H1 (cell line): ENCODE measurements at places on chromosomes 7 and 10. TPM values are rescaled to one million over a fixed set of nuclear protein-coding genes. Genes with fewer than 3 reads are reported as not detected.

The ADAM8 gene
- 4.4 and 4.6 TPM in 2 replicates for total RNA-seq

The KLF6 gene
- total RNA-seq: 19.5 and 23.0 TPM in 2 replicates

The SUMF2 gene
- 59.2 and 61.9 TPM in 2 replicates for total RNA-seq

The SLIT1 gene
- total RNA-seq: 0.88 and 1.2 TPM in 2 replicates

The ITGB8 gene
- total RNA-seq: 3.6 TPM in 2 replicates

The BRI3 gene
- total RNA-seq: 93.4 and 94.0 TPM in 2 replicates

The FAM221A gene
- total RNA-seq: 20.3 and 21.5 TPM in 2 replicates

The OR2A1 gene
- total RNA-seq: not detected in 2 replicates

The CCL24 gene
- not detected in 2 replicates for total RNA-seq

The RAPGEF5 gene
- total RNA-seq: 22.1 and 22.9 TPM in 2 replicates

The AGAP4 gene
- total RNA-seq: 13.9 and 19.7 TPM in 2 replicates

The CLCN1 gene
- total RNA-seq: 0.33 and 0.41 TPM in 2 replicates

The GHRHR gene
- total RNA-seq: 6.1 and 6.5 TPM in 2 replicates

The GIMAP4 gene
- total RNA-seq: 0.22 TPM in 1 of 2 replicates, not detected in the other

The EPDR1 gene
- total RNA-seq: 5.9 and 6.4 TPM in 2 replicates

The IFIT3 gene
- total RNA-seq: 0.57 and 0.84 TPM in 2 replicates

The ADAMTS14 gene
- total RNA-seq: 2.3 TPM in 2 replicates

The COL13A1 gene
- total RNA-seq: 4.5 and 5.2 TPM in 2 replicates

The MBLAC1 gene
- total RNA-seq: 1.7 TPM in 2 replicates

The LRRC18 gene
- total RNA-seq: not detected in 2 replicates

The TMEM176A gene
- total RNA-seq: 0.90 and 1.3 TPM in 2 replicates

The LIPJ gene
- not detected in 2 replicates for total RNA-seq

The CCDC71L gene
- total RNA-seq: 15.8 and 16.7 TPM in 2 replicates

The CDNF gene
- 0.32 and 0.36 TPM in 2 replicates for total RNA-seq

The ADRA2A gene
- 5.9 and 7.3 TPM in 2 replicates for total RNA-seq

The ADAM22 gene
- total RNA-seq: 17.9 and 21.4 TPM in 2 replicates

The CALCR gene
- 3.0 and 3.6 TPM in 2 replicates for total RNA-seq

The DMBT1 gene
- total RNA-seq: not detected in 2 replicates

The CCL26 gene
- total RNA-seq: 14.8 and 14.9 TPM in 2 replicates

The GPR37 gene
- total RNA-seq: 15.5 and 17.4 TPM in 2 replicates

The PKD2L1 gene
- 0.17 and 0.20 TPM in 2 replicates for total RNA-seq

The LIPM gene
- total RNA-seq: not detected in 2 replicates

The TET1 gene
- total RNA-seq: 68.5 and 69.3 TPM in 2 replicates

The SPDYE6 gene
- total RNA-seq: not detected in 2 replicates

The MALRD1 gene
- 0.32 and 0.92 TPM in 2 replicates for total RNA-seq

The KEL gene
- total RNA-seq: 1.1 and 1.8 TPM in 2 replicates

The SMO gene
- total RNA-seq: 61.2 and 64.5 TPM in 2 replicates

The DBNL gene
- 30.9 and 32.1 TPM in 2 replicates for total RNA-seq

The EBF3 gene
- total RNA-seq: 0.26 and 0.38 TPM in 2 replicates

The TUBB8 gene
- 1.4 and 1.5 TPM in 2 replicates for total RNA-seq

The LRRC61 gene
- total RNA-seq: 0.73 and 1.0 TPM in 2 replicates

The GRID2IP gene
- total RNA-seq: 1.0 and 1.3 TPM in 2 replicates

The SUGCT gene
- 3.0 and 5.4 TPM in 2 replicates for total RNA-seq

The SFTPA1 gene
- not detected in 2 replicates for total RNA-seq

The HKDC1 gene
- total RNA-seq: 0.11 and 0.78 TPM in 2 replicates

The SLC25A13 gene
- total RNA-seq: 85.4 and 88.7 TPM in 2 replicates

The LHFPL3 gene
- total RNA-seq: 0.50 and 0.69 TPM in 2 replicates

The NKX1-2 gene
- 33.9 and 34.9 TPM in 2 replicates for total RNA-seq

The CYP26C1 gene
- total RNA-seq: 0.21 and 0.28 TPM in 2 replicates

The SYT15B gene
- not detected in 2 replicates for total RNA-seq

The UBN2 gene
- 36.7 and 39.6 TPM in 2 replicates for total RNA-seq

The CPSF4 gene
- 74.8 and 77.5 TPM in 2 replicates for total RNA-seq

The SOSTDC1 gene
- 0.35 and 0.55 TPM in 2 replicates for total RNA-seq

The SLC13A1 gene
- not detected in 2 replicates for total RNA-seq
